IPS-NIHi11 (cell line): ENCODE measurements at places on chromosomes 13 and 19.

DNA sequence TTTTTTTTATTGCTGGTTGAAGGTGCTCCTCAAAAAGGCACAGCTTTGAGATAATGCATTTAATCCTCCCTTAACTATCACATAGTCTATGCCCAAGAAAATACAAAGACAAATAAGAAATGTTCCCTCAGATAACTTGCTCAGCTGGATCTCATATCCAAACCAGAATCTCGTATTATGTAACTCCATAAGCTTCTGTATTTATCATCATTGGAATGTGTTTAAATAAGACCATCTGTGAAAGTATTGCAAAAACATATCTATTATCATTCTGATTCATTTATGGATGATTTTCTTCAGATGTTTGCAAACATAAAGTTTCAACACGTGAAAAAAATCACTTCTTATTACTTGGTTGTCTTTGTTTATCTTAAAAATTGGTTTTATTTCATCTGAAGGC, 190.9 kb downstream of the IRS2 start:
- DNase-seq = no peak

DNA sequence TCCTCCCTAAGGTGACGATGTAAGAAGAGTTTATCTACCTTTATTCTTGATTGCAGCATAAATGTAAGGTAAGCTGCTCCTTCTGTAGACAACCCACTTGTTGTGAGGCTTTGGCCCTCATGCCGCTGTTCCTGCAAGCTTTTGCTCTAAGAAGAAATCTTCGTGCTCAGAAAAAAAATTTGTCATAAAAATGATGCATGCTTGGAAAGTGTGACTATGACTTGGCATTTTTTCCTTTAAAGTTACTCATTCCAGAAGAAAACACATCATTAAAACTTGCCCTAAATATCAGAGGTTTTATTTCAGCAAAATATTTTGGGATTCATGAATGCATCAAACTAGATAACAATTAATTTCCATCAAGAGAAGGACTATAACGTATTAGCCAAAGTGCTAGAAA, 39.8 kb downstream of the KCTD12 start:
- no peak for DNase-seq

GRCh38 chr13:44506719-44507118, 69.4 kb downstream of the TSC22D1 start:
- DNase-seq = no peak

DNA sequence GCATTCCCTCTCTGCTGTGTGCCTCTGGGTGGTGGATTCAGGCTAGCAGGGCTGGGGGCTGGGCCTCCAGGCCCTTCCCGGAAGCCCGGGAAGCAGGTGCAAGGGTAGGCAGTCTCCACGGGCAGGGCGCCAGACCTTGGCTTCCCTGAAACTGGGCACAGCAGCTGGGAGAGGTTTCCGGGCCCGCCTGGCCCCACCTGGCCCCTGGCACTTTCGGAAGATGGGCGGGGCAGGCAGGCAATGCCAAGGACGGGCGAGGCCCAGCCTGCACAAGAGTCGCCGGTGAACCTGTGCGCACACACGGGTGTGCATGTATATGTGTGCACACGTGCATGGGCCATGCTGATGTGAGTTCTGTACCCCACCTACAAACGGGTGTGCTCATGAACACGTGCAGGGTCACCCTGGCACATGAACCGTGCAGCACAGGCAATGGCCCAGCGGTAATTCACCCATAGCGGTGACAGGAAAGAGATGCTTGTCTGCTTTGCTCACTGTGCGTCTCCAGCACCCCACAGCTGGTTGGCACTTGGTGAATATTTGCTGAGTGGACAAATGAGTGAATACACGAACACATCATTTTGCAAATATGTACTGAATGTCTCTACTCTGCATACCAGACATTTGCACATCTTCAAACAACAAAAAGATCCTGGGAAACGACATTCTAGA, 15.3 kb downstream of the GADD45B start:
- DNase-seq = no peak

DNA sequence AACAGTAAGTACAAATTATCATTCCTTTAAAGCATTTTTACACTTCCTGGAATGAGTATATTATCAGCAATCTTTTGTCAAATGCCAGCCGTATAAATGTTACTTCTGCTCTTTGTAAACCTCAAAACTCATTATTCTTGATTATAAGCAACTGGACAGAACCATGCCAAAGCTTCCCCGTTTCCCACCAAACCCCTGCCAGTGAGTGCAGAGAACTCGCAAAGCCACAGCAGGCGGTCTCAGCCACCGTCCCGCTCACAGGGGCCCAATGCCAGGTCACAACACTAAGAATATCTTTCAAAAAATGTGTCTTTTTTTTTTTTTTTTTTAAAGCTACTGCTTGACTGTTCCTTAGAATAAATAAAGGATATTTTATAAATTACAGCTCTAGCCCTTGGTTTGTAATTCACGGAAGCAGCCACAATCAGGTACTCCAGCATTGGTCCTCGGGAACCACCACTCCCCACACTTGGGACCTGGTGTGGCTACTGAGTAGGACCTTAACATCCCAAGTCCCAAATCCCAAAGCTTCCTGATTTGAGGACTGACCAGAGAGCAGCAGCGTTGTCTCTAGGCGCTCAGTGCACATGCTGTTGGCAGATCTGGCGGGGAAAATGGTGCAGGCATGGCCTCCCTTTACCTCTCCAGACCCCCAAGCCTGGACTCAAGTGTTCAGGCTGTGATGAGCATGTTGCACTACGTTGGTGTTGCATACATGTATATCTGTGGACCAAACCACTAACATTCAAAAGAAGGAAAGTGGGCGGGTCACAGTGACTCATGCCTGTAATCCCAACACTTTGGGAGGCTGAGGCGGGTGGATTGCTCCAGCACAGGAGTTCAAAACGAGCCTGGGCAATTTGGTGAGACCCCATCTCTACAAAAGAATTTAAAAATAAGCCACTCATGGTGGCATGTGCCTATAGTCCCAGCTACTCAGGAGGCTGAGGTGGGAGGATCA, 19.0 kb downstream of the KCTD15 start:
- DNase-seq = no peak

- no peak for DNase-seq
Observed at GRCh38 chr19:13355356-13355755, 150.9 kb downstream of the CACNA1A start.
